ENCODE measurements at places on chromosomes 11 and 22.

GRCh38 chr11:8810540-8811301, 100.3 kb upstream of the AKIP1 start:
- peak; percentile 54 for DNase-seq

GRCh38 chr11:88179141-88179540, 3.9 kb upstream of the RAB38 start:
- DNase-seq, result no peak

DNA sequence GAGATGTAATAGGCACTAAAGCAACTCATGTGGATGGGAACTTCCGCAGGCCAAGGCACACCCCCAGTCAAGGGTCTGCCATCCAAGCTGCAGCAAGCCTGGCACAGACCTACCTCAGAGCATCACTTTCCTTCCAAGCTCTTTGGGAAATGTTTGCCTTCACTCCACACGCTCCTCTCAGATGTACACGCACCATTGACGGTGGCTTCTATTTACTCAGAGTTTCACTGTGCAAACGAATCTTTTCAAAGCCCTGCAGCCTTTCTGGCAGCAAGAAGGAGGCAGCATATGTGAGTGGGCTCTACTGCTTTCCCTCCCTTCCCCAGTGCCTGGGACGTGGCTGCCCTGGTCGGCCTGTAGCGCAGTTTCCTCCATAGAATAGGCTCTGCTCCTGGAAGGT, 60.9 kb upstream of the USP47 start:
- no peak for DNase-seq

GRCh38 chr11:9150501-9150900, 59.1 kb upstream of the SCUBE2 start:
- DNase-seq, result peak; percentile 93

DNA sequence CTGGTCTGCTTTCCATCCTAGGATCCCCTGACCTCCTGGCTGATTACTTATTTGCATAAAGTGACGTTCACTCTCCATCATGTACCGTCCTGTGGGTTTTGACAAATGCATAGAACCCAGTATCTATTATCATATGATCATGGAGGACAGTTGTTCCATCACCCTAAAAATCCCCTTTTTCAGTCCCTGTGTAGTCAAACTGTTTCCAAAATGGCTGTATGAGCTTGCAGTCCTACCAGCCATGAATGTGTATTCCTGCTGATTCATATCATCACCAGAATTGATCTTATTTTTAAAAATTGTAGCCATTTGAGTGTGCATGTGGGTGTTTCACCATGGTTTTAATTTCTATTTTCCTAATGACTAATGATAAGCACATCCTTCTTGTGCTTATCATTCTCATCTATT, 108.8 kb downstream of the MPPED1 start:
- DNase-seq, result no peak

- DNase-seq, result no peak
These were observed 66.4 kb upstream of the ADA2 start for GRCh38 chr22:17285656-17286055.

GRCh38 chr11:112620621-112621394, 340.4 kb upstream of the NCAM1 start:
- no peak for DNase-seq

- no peak for DNase-seq
These were observed 2.0 kb upstream of the RELT start for GRCh38 chr11:73374151-73374550.

- DNase-seq, result no peak
These were observed 34.6 kb downstream of the SLC6A5 start for GRCh38 chr11:20634044-20634443.

- DNase-seq, result no peak
These were observed 69.3 kb downstream of the SHANK2 start for GRCh38 chr11:71182791-71183677.

GRCh38 chr11:95891423-95892170, 32.3 kb downstream of the MTMR2 start:
- no peak for DNase-seq

- DNase-seq, result no peak
These were observed 43.9 kb downstream of the CCDC34 start for GRCh38 chr11:27319072-27319471.

- no peak for DNase-seq
These were observed 85.3 kb upstream of the SORL1-AS1 start for GRCh38 chr11:121538054-121538453.

DNA sequence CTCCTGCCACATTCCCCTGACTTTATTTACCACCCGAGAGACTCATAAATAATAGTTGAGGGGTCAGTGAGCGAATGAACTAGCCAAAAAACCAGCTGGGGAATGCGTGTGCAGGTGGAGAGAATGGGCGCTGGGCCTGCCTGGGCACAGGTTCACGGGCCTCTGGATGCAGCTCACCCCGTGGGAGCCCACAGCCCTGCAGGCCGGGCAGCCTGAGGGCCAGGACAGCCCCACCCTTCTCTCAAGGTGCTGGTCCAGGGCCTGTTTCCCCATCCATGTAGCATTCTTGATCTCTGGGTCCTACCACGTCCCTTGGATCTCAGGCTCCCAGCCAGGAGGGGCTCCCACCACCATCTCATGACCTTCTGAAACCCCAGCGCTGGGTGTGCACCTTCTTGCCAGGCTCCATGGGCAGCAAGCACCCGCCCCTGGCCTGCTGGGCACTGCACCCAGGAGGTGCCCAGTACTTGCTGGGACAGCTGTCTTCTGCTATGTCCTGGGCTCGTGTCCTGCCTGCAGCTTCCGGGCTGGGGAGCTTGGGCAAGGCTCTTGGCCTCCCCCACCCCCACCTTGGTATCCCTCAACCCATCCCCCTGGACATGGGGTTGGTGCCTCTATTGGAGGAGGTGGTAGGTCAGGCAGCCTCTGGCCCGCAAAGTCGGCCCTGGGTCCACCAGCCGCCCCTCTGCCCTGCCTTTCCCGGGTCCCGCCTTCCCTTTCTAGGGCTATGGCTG, 43.1 kb upstream of the CCDC188 start:
- no peak for DNase-seq

DNA sequence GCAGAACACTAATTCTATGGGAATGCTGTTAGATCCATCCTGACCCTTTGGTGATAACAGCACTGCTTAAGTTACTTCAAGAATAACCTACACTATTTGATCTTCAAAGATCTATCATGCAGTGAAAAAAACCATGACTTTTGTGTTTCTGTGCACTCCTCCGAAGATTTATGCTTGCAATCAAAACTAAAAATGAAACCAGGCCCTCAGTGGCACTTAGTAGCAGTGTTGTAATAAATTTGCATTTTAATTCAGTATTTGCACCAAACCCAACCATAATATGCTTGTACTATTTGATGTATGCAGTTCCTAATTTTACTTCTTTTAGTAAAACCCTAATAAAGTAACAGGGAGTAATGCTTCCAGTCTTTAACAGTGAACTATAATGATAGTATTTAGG, 130.7 kb downstream of the SOX6 start:
- DNase-seq, result no peak

DNA sequence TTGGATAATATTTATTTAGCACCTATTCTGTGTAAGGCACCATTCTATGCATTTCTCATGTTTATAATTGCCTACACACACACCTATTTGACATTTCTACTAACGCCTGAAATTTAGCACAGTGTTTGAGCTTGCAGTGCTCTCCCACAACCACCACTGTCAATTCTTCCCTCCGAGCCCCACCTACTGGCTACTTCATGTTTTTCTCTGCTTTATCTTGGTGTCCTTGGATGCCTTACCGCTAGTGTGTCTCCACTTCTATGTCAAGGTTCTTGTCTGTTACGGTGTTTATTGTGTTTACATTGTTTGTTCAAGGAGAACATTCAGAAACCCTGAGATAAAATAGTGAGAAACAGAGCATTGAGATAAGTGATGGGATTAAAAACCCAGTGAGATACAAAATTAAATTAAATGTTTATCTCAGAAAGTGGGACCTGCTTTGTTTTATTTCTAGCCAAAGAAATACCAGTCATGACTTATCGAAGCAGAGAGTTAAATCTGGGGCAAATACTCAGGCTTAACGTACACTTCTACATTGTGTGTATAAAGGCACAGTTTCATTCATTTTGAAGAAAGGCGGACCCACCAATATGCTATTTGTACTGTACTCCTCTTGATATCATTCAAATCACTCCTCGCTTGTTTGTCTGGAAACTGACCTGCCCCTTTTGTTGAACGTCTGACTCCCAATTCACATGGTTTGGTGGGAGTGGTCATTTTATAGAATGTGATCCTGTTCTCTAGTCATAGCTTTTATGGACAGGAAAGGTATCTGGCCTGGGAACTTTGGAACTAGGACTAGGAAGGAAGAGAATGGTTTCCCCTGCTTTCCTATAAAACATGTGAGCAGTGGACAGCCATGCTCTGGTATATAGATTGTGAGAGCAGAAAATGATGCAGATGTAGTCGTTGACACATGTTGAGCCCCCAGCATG, 39.2 kb upstream of the SLC36A4 start:
- no peak for DNase-seq

DNA sequence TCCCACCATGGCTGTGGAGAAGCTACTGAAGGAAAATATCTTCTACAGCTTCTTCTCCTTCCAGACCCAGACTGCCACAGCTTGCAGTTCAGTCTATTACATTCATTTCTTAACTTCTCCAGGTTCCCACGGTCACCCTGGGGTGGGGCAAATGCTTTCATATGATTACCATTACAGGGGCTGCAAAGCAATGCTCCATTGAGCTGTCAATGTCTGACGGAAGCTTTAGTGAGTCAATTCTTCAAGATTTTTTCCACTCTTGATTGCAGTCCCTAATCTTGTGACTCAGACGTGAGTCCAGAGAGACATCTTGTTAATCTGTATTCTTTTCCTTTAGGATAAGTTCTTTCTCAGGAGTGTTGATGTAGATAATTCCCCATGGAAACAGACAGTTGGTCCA, 233.4 kb upstream of the DDI1 start:
- no peak for DNase-seq

DNA sequence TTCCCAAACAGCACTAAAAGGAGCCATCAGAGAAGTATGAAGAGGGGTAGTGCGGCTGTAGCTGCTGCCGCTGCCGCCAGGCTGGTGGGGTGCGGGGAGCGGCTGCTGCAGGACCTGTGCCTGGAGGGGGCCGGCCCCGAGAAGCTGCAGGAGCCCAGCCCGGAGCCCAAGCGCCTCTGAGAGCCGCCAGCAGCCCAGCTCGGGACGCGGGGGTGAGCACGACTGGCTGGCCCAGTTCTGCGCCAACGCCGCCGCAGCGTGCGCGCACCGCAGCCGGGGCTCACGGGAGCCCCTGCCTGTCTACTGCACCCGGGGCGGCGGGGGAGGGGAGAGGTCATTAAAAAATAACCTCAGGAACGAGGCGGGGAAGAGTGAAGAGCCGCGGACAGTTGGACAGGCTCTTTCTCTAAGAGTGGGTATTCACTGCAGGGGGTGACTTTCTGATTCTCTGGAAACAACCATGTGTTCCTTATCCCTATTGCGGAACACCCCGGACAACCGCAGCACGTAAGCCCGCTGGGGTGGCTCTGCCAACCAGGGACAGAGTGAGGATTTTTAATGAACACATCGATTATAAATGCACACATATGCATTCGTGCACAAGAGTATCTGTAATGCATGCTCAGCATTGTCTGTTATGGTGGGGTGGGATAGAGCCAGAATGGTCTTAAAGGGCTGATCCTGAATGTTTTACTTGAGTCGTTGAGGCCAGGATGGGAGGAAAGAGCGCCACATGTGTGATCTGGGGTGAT, 453 bp downstream of the GAS2 start:
- peak; percentile 7 for DNase-seq

- DNase-seq, result no peak
These were observed 49.7 kb downstream of the RBFOX2 start for GRCh38 chr22:35978889-35979288.

DNA sequence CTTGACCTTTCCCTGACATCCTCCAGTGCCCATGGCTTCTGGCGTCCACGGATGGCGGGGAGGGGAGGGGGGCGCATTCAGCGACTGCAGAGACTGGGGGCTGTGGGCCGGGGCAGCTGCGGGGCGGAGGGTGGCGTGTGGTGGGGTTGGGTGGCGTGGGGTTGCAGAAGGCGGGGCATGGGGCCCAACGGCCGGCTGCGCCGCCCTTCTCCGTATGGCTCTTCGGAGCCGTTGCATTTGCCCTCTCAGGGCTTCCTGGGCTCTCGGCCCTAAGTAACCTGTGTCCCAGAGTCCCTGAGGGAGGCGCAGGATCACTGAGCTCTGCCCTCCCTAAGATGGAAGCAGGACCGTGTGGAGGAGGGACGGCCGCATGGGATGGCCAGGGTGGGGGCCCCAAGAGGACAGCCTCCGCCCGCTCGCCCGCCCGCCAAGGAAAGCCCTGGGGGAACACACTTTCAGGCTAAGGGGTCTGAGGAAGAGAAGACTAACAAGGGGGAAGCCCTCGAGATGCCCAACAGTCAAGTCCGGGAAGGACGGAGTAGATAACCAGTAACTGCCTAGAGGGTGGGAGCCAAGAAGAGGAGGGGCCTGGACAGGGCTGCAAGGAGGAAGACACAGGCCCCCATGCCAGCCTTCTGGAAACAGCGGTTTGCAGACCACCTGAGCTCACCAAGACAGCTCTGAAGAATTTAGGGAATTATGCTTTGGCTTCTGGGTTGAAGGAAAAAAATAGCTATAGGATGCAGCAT, 9.2 kb upstream of the AIFM3 start:
- no peak for DNase-seq

DNA sequence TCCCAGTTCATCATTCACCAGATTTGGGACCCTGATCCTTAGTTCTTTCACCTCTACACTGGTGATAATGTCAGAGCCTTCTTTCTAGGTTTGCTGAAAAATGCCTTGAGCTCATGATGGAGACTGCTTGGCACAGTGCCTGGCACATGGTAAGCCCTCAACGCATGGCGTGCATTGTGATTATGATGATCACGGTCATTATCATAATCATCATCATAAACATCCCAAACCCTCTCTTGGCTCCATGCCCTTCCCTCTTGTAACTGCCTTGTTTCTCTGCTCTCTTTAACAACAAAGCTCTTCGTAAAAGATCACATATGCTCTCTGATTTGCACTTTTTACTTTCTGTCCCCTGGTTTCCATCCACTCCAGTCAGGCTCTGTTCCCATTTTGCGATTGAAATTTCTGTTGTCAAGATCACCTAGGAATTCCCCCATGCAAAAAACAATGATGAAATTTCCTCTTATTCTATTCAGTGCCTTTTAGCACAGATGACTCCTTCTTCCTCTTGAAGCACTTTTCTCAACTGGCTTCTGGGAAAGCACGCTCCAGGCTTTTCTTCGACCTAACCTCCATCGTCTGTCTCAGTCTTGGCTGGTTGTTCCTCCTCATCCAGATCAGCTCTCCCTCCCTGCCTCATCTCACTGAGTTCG, 479.1 kb downstream of the OPCML start:
- peak; percentile 26 for DNase-seq

DNA sequence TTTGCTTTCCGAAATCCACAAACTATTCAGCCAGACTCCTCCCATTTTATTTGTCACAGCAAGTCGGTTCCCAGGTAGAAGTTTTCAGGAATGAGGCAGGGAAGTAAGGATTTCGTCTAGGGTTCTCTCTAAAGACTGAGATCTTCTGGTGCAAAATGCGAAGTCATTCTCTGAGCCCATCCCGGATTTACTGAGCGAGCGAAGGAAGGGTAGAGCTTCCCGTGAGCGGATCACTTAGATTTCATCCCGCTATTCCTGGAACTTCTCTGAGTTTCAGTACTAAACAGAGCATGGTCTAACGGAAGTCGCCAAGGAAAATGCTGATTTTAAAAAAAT, 3.1 kb upstream of the CALCA start:
- DNase-seq, result no peak

- DNase-seq, result no peak
These were observed 11.9 kb downstream of the POLD3 start for GRCh38 chr11:74604311-74604710.

Data from kidney capillary endothelial cell (primary cell).